ENCODE measurements at places on chromosomes 3 and 15.
A peak's percentile ranks its signal among the peaks of the same experiment; 100 is the strongest.

- peak; percentile 39 for DNase-seq
Observed at GRCh38 chr3:11134794-11135193, 19.5 kb upstream of the HRH1 start.

GRCh38 chr15:62584301-62585235 is 419.5 kb upstream of the C2CD4B start:
- DNase-seq = no peak

DNA sequence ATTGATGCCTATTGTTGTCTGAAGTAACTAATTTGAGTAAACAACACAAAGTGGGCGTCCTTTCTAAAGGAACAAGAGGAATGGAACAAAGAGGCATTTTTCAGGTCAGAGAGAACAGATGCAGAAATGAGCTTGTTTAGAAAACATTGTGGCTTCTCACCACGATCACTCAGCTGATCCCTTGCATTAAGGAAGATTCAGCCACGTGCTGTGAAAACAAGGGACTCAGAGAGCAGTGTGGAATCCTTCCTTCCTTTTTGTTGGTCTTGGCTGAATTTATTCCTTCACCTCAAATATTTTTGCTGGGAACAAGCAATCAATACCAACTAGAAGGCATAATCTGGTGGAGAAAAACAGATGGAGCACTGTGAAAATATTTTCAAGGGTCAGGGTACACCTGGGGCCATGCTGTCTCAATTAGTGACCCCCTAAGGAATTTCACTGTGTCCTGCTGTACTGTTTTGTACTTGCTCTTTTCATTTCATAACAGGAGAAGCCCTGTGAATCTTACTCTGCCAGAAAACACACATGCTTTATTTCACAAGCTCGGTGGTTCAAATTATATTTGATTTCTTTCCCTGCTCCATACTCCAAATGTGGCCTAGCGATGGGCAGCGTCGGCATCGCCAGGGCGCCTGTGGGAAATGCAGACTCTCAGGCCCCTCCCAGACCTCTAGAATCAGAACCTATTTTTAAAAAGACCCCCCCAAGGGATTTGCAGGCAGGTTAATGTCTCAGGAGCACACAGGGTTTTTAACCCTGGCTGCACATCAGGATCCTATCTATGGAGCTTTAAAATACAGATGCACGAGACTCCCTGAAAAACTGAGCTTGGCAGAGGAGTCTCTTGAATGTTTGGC is 11.6 kb upstream of the SLC6A20 start:
- no peak for DNase-seq

- no peak for DNase-seq
Observed at GRCh38 chr15:71010472-71010871, 104.8 kb upstream of the THSD4 start.

- no peak for DNase-seq
Observed at GRCh38 chr3:71067977-71068654, 515.4 kb downstream of the FOXP1 start.

DNA sequence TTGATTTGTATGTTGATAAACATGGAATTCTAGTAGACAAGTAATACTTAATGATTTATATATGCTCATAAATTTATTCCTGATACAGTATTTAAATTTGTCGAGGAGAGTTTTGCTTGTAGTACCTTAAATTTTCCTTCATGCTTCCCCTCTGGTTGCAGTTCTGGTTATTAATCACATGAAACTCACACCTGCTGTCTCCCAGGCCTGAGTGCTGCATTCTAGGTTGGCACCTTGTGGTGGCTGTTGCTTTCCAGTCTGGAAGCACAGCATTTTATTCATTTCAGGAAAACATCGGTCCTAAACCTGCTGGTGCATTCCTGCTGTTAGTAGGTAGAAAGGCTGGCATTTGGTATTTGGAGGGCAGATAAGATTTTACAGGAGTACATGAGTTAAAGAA is 44.9 kb downstream of the ATP1B3 start:
- DNase-seq = no peak

GRCh38 chr15:59741274-59741906 is 52.3 kb upstream of the BNIP2 start:
- DNase-seq = no peak

DNA sequence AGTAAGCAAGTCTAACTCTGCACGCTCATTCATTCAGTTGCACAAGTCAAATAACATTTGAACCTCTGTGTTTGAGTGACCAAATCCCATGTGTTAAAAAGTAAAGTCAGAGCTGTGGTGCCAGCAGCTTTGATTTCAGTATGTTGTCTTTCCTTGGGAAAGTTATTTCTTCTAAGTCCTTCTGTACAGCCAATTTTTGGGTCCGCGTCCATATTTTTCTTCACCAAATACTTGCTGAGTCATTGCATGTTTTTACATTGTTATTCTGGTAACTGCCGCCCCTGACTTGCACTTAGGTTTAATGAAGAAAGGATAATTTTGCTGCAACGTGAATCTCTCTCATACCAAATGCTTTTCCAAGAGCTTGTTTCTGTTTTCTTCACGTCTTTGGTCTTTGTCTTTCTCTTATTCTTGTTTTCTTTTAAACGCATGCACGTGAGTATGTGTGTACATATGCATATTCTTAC is 56.7 kb downstream of the PLS1 start:
- DNase-seq = no peak

DNA sequence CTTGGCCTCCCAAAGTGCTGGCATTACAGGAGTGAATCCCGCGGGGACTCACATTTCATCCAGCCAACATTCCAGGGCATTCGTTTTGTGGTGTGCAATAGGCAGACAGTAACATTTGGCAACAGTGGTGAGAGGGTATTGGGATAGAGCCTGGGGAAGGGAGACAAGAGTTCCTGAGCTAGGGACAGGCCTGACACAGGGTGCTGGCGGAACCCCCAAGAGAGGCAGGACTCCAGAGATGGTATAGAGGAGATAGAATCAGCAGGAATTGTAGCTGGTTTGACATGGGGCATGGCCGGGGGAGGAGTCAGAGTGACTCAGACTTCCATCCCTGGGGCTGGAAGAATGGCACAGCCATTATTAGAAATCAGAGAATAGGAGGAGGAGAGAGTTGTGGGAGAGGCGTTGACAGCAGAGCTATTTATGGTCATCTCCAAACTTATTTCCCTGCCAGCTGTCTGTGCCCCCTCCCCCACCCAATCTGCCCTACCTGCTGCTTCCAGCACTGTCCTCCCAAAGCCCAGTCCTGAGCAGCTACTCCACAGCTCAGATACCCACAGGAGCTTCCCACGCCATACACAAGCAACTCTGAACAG is 4.4 kb upstream of the IDH2 start:
- no peak for DNase-seq

GRCh38 chr15:70863450-70864218 is 9.7 kb upstream of the LARP6 start:
- peak; percentile 51 for DNase-seq

DNA sequence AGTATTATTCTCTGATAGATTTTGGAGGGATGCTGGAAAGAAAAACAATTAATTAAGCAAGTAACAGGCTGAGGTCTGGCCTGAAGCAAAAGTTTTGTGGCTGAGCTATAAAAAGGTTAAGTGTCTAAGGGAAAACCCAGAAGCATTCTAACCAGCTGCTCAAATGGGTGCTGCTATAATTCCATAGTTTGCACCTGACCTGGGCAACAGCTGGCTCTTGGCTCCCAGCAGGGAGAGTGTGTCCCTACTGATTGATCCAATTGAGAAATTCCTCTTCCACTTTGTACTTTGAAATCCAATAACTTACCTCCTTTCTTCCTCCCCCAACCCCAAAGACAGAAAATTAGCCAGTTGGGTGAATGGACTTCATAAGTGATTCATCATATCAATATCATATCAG is 27.7 kb upstream of the SMAD3 start:
- no peak for DNase-seq

DNA sequence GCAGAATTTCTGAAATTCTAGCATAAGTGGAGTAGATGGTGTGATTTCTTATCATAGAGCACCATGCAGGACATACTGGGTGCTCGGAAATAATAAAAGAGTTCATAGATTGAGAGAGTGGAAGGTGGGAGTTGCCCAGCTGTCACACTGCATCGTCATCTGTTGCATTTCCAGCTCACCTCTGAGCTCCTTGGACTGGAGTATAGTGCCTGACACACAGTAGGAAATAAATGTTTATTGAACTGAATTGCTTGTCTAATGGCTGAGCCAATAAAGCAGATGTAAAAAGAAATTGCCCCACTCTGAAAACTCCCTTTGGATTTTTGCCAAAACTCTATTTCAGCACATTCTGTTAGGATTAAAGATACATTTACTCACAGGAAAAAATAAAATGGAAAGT is 108.9 kb upstream of the UBE2E1 start:
- DNase-seq = no peak

DNA sequence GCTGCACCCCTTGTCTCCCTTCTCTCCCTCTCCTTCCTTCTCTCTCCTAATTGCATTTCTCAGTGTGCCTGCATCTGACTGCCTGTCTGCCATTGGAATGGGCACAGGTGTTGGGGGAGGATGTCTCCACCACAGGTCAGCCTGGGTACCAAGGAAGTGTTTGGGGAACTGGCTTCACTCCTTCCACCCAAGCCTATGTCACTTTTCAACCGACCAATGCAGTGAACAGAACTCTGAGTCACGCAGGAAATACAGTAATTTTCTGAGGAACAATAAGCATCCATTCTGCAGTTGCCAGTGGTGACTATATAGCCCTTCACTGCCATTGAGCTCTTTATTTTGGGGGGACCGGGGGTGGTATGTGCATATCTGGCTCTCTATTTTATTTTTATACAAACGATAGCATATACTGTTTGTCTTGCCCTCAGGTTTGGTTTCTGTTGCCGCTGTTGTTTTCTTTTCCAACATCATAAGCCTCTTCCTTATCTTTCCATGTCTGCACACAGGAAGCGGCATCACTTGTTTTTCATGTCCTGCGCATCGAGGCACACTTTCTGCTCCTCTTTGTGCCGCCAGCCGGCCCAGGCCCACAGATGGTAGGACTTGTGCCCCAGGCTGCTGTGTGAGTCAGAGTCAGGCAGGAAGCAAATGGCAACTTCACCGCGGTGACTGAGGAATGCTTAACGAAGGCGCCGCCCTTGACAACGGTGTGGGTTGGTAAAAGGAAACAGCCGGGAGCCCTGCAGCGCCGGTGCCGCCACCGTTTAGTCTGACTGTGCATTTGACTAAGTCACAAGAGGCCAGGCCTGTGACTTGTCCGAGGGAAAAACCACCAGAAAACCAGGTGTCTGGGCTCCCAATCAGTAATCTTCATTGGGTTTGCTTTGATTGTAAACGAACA is 21.1 kb upstream of the CDCP1 start:
- DNase-seq = peak; percentile 80

GRCh38 chr15:70796516-70797310 is 33.4 kb upstream of the UACA start:
- no peak for DNase-seq

- no peak for DNase-seq
Observed at GRCh38 chr3:51380601-51381332, 4.3 kb upstream of the MANF start.

GRCh38 chr15:88376574-88377174 is 90.5 kb downstream of the MRPL46 start:
- DNase-seq = no peak

Measured in GM04503 (cell line).